Stimulated activated naive CD8-positive, alpha-beta T cell treated with anti-CD3 and anti-CD28 coated beads, Interleukin-15, Interleukin-2, amounts not matched to agents 100 U/mL and 50 U/mL, for 24 hours (primary cell): ENCODE measurements at places on chromosomes 2 and 18.

- no peak for DNase-seq
Observed at GRCh38 chr18:9743200-9744016, 35.3 kb downstream of the RAB31 start.

- DNase-seq, result peak; percentile 75
Observed at GRCh38 chr18:77067291-77068061, 65.1 kb downstream of the MBP start.

GRCh38 chr2:66772618-66773017, 337.7 kb downstream of the MEIS1 start:
- DNase-seq, result no peak

GRCh38 chr2:126650994-126651393, 5.0 kb upstream of the GYPC start:
- no peak for DNase-seq

DNA sequence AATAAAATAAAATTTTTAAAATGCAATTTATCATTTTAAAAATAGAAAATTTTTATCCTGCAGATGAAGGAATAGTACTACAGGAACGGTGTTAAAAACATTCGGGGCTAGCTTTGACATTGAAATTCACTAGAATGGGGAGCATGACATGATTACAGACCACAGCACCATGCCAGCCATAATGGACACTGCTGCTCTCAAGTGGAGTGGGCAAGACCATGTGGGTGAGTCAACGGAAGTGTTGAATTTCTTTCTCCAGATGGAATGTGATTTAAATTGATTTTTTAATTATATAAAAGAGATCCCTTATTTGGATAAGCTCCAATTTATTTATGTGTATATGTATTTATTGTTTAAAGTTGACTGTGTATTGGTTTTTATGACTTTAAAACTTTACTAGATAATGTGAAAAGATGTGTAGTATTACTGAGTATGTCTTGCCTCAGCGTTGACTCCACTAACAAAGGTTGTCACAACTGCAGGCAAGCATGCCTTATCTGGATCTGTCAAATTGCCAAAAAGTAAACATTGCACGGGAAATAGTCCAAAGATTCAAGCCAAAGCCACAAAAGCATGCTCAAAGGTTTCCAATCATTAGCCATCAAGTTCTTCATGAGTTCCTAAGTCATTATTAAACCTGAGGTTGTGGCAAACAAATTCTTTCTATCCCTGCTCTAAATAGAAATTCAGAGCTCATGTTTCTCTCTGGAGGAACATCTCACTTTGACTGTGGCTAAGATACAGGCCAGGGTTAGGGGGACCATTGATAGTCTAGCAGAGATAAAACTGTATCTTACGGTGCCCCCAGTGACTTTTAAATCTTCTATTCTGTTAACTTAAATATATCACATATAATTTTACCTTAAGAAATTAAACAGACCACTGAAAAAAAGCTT, 536.9 kb downstream of the TMX3 start:
- no peak for DNase-seq

DNA sequence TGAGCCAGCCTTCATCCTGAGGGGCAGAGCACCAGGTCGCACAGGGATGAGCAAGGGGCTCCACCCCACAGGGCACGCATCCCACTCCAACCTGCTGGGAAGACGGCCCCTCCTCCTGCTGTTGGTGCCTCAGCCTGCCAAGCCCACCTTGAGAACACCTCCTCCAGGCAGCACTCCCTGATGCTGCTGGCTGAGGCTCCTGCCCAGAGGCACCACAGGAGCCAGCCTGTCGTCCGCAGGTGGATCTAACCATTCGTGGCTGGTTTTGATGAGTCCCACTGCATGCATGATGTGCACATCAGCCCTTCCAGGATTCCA, 58.4 kb downstream of the BIN1 start:
- DNase-seq, result no peak

- no peak for DNase-seq
Observed at GRCh38 chr18:70499218-70499691, 210.4 kb downstream of the SOCS6 start.

DNA sequence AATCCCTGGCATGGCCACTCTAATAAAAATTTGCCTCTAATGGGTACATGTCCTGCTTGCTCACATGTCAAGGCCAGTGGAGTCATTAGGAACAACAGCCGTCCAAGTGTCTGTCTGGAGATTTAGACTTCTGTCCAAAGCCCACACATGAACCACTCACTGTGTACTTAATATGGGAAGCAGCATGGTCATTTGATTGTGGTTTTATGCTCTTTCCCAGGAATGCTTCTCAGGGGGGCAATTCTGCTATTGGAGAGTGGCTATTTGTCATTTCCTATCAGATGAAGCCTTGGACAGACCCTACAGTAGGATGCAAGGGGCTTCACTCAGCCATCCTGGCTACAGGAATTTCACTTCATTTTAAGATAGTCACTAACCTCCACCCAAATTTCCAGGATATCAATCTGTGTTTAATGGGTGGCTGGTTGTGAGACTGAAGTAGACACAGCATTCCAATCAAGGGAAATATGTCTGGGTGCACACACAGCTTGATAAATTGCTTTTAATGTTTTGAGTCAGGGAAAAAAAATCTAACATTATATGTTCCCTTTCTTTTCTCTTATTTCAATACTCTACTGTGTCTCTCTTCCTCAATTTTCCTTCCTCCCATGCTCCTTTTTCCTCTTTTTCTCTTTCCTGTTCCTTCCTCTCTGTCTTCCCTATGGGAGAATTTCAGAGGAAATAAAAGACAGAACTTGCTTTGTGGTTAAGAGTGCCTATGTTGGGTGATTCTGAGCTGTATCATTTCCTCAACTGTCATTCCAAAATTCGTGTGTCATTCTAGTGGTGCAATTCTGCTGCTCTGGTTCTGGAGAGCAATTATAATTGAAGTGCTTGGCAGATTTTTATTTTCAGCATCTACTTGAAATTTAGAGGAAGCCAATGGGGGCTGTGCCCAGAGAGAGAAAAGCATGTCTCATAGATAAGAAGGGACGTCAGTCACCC, 320.1 kb downstream of the OSR1 start:
- DNase-seq, result no peak

- DNase-seq, result no peak
Observed at GRCh38 chr2:174577967-174578589, 19.5 kb downstream of the WIPF1 start.

DNA sequence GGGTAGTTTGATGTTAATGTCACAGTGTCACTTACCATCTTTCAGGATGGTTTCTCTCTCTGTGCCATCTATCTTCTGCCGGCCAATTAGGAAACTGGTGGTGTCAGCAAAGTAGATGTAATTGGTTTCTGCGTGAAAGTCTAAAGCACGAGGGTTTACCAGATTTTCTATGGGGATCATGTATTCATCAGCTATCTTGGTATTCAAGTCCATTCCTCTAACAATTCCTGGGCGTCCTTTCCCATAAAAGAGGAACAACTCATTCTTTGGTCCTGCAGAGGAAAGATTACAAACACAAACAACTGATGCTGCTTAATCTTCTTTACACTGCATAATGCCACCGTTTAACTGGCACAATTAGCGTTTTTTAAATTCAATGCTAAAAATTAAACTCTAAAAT, 1081.9 kb downstream of the LRP1B start:
- no peak for DNase-seq

- no peak for DNase-seq
Observed at GRCh38 chr18:57801325-57801724, 1.8 kb downstream of the ATP8B1 start.

GRCh38 chr2:96315400-96316071, 9.6 kb upstream of the ITPRIPL1 start:
- DNase-seq, result peak; percentile 41

DNA sequence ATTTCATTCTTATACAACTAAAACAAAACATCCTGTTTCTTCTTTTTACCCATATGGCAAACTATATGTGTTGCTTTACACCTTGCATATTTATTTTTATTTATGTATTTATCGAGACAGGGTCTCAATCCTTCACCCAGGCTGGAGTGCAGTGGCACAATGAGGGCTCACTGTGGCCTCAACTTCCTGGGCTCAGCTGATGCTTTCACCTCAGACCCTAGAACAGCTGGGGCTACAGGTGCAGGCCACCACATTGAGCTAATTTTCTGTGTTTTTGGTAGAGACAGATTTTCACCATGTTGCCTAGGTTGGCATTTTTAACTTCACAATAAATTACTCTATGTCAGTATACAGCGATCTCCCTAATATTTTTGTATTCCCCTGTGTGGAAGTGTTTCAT, 522.0 kb downstream of the MBD2 start:
- no peak for DNase-seq

GRCh38 chr2:38147333-38148121, 71.6 kb upstream of the CYP1B1 start:
- no peak for DNase-seq

- no peak for DNase-seq
Observed at GRCh38 chr2:239224199-239224570, 176.6 kb downstream of the HDAC4 start.

GRCh38 chr18:14933049-14933851, 185.3 kb downstream of the ANKRD30B start:
- DNase-seq, result no peak

GRCh38 chr2:219664944-219665343, 37.5 kb downstream of the SLC4A3 start:
- DNase-seq, result no peak

- DNase-seq, result no peak
Observed at GRCh38 chr2:20649576-20649975, 1.3 kb downstream of the HS1BP3 start.

GRCh38 chr2:2636813-2637212, 305.7 kb upstream of the MYT1L start:
- DNase-seq, result no peak

DNA sequence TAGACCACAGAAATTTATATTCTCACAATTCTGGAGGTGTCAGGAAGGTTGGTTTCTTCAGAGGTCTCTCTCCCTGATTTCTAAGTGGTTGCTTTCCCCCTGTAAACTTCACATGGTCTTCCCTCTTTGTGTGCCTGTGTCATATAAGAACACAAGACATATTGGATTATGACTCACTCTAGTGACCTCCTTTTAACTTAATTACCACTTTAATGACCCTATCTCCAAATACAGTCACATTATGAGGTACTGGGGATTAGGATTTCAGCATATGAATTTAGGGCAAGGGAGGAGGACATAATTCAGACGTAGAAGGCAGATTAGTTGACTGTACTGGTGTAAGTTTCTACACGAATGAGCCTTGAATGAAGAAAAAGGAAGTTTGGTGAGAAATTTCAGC, 38.2 kb upstream of the EPHA4 start:
- DNase-seq, result no peak

DNA sequence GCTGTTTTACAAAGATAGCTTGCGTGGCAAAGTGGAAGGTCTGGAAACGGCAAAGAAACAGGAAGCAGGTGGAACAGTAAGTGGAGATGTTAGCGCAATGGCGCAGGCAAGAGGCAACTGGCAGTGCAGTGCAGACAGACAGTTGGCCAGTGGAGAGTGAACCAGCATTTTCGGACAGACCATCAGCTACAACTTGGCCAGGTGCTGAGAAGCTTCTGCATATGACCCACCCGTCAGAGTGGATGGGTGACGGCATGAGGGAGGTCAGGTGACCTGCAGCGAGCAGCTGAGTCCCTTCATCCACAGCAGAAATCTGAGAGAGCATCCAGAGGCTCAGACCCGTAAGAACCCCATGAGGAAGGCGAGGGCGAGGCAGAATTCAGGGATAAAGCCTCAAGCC, 33.8 kb downstream of the NPC1 start:
- DNase-seq, result no peak

GRCh38 chr2:494853-495252, 182.4 kb downstream of the TMEM18 start:
- DNase-seq, result no peak

GRCh38 chr18:650428-650858, 7.0 kb upstream of the TYMS start:
- no peak for DNase-seq

DNA sequence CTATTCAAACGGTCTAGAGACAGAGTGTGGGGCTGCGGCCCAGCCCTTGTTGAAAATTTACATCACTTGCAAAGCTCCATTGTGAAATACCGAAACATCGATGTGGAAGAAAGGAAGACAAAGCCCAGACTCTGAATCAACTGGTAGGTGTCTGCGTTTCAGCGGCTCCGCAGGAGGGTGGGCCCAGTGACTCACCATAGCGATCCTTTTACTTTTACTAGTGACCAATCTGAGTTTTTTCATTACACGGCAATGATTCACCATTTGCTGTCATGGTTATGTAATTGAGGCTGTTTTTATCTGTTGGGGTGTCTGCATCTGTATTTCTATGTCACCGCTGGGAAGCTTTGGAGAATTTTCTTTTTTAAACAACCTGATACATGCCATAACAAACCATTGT, 66.6 kb upstream of the ODC1 start:
- no peak for DNase-seq

GRCh38 chr18:50061876-50062517, 132.9 kb downstream of the MYO5B start:
- DNase-seq, result no peak

DNA sequence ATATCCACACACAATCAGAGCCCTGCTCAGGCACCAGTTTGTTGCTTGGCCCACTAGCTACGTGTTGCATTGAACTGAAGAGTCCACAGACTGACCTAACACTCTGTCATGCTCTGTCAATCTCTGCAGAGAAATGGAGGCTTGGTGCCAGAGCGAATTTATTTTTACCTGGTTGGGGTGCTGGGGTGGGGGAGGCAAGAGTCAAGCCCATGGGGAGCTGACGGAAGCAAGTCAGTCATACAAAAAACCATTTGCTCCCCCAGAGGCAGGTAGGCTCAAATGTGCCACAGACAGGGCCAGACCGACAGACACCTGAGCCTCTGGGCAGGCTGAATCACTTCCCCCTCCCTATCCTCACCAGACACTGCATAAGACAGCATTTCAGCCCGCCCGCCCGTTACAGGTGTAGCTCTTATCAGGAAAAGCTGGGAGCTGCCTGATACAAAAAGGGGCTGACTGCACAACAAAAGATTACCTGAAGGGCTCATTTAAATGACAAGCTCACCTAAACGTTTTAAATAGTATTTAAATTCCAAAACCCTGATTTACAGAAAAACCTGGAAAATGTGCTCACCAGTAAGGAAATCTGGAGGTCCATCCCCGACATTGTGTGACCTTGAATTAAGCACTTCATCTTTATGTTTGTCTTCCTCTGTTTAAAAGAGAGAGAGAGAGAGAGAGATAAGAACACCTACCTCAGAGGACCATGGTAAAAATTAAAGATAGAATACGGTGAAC, 2.1 kb upstream of the PCBP1 start:
- peak; percentile 69 for DNase-seq

DNA sequence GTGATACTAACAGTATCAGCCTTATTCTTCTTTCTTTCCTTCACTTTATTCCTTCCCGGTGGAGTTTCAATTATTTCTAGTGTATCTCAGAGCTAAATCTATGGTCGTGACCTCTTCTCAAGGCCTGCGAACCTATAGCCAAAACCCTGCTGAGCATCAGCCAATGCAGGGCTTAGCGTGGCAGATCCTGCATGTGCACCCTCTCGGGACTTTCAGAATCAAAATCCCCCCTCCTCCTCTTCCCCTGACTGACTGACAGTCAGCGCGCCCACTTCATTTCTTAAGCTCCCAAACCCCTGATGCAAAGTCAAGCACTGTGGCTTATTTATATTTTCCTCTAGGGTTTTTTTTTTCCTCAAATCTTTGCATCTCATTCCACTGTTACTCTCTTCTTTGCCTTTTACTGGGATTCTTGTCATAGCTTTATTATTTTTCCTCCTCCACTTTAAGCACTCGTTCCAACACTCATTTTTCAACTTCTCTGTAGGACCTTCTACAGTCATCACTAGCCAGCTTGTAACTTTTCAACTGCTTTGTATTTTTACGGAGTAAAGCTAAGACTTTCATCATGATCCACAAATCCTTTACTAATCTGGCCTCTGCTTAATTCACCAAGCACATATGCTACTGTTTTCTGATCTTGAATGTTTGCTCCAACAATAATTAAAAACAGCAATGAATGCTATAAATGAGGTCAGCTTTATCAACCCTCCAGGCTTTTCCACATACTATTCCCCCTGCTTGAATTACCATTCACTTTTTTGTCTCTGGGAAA, 896.5 kb upstream of the PIK3C3 start:
- no peak for DNase-seq
